ENCODE measurements at places on chromosomes 16 and 17. TPM values are rescaled to one million over a fixed set of nuclear protein-coding genes. Genes with fewer than 3 reads are reported as not detected.

The B3GNT9 gene
- total RNA-seq, result 51.1 TPM

The CHAD gene
- total RNA-seq, result not detected

The TP53TG3 gene
- not detected for total RNA-seq

The IL21R gene
- total RNA-seq, result 0.30 TPM

The LRRC3C gene
- not detected for total RNA-seq

The ATP6V0D1 gene
- total RNA-seq, result 140 TPM

The PARD6A gene
- 1.2 TPM for total RNA-seq

The HOXB2 gene
- 4.5 TPM for total RNA-seq

The OR1E1 gene
- total RNA-seq, result not detected

The KRT20 gene
- total RNA-seq, result not detected

The HOXB1 gene
- total RNA-seq, result not detected

The COG8 gene
- total RNA-seq, result 36.2 TPM

The KRT33B gene
- 0.30 TPM for total RNA-seq

The TBC1D3B gene
- 0.92 TPM for total RNA-seq

The FOXN1 gene
- not detected for total RNA-seq

The ZG16B gene
- total RNA-seq, result not detected

The KRTAP16-1 gene
- not detected for total RNA-seq

The UNK gene
- 15.9 TPM for total RNA-seq

The SLC16A6 gene
- total RNA-seq, result 0.42 TPM

The PPL gene
- total RNA-seq, result under 0.01 TPM

The CACNG4 gene
- not detected for total RNA-seq

The CASKIN1 gene
- 0.30 TPM for total RNA-seq

The GPR179 gene
- total RNA-seq, result under 0.01 TPM

The RAP1GAP2 gene
- 0.30 TPM for total RNA-seq

The OR3A3 gene
- total RNA-seq, result not detected

The ENPP7 gene
- not detected for total RNA-seq

The NUP85 gene
- 18.7 TPM for total RNA-seq

The TTLL6 gene
- total RNA-seq, result 0.18 TPM

The C17orf50 gene
- total RNA-seq, result not detected

The RAB26 gene
- 3.0 TPM for total RNA-seq

The SSTR5 gene
- total RNA-seq, result not detected
